ENCODE measurements at places on chromosomes 13 and 19.

DNA sequence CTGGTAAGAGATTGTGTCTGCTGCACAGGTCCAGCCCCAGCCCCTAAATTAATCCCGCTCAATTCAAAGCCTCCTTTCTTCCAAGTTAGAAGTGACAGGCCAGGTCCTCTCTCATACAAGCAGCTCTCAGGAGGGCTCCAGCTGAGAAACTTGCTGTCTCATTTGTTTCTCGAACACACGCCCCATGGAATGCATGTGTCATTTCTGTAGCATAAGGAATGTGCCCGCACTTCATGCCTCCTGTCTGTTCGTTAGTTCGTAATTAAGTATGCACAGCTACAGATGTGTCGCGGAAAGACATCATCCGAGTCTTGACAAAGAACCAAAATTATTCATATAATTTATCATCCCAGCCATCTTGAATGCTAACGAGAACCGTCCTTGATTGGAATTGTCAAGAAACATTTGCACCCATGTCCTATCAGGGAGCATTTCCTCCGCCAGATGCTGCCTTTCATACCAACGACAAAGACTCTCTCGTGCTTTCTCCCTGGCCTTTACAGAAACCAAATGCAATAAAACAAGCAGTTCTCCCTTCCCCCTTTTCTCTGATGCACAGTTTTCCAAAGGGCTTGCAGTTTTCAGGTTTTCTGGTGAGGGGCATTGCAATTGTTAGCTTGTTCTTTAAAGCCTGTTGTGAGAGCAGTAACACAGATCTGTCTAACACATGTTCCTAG is 133.5 kb downstream of the UQCRFS1 start:
- peak; percentile 72 for DNase-seq

- DNase-seq = no peak
These were observed 13.0 kb downstream of the TRIP10 start for GRCh38 chr19:6752256-6753177.

GRCh38 chr19:35106898-35107541 is 8.6 kb upstream of the FXYD3 start:
- DNase-seq = no peak

DNA sequence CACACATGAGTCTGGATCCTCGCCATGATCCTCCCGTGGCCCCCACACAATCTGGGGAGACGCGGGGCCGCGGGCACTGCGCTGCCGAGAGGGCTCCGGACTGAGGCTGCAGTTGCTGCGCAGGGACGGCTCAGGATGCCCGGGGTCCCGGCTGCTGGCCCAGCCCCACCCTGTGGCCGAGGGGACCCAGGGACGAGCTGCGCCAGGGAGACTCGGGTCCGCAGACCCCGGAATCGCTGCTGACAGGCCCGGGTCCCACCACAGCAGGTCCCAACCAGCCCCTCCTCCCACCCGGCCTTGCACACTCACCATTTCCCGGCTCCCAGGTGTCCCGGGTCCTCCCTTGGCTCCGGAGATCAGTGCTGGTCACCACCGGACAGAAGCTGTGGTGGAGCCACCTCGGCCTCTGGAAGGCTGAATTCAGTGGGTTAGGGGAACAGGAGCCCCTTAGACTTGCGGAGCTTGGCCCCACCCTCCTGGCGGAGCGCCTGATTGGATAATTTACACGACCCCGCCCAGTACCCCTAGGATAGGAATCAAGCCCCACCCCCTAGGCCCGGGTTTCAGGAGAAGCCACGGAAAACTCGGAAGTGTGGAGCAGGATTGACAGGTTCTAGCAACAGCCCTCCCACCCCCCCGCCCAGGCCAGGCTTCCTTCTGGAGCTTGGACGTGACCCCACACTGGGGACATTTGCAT is 57.4 kb downstream of the ZNF44 start:
- no peak for DNase-seq

DNA sequence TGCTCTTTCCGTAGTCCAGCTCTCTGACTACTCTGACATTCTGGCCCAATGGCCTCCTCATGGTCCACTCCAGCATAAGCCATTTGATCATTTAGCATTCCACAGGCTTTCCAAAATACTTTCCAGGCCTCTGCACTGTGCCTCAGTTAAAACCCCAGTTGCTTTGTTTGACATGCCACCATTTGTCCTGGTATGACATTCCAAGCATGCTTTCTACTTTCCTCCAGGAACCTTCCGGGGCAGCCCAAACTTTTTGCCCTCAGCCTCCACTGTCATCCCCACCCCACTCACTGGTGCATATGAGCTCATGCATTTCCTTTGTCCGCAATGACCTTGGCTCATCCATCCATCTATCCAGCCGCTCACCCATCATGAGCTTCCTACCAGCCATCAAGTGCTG is 41.8 kb upstream of the WASF3 start:
- DNase-seq = no peak

DNA sequence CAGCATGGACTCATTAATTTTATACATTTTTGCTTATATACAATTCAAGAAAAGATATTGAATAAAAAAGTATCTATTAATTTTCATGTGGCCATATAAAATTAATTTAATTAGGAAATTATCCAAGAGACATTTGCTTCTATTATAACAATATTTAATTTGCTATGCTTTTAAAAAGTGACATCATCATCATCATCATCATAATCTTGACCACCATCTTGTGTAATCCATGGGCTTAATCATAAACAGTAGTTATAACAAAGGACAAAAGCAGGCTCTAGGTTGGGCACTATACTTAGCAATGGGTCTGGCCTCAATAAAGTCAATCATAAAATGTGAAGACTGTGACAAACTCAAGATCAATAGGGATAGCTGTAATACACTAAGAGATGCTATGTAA is 1031.6 kb downstream of the SLITRK1 start:
- no peak for DNase-seq

DNA sequence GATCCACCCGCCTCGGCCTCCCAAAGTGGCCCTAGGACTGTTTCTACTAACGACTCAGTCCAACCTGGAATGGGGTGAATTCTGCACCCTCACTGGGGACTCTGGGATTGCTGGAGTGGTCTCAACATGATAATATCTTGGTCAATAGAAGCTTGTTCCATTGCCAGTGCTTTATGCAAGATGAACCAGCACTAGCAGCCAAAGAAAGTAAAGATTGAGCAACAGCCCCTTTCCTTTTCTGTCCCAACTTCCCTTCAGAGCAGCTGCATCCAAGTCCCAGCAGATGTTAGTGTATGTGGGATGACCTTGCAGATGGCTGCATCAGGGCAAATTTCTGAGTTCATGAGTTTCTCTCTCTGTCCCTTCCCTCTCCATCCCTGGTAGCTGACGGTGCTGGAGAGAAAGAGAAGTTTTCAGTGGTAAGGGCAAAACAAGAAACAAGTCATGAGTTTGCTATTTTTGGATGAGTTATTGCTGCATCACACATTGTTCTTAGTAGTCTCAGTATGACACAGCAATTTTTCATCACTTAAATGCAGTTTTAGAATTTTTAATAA is 183.6 kb upstream of the EDNRB start:
- DNase-seq = peak; percentile 70

- no peak for DNase-seq
These were observed 365.4 kb downstream of the NDFIP2 start for GRCh38 chr13:79846386-79846785.

DNA sequence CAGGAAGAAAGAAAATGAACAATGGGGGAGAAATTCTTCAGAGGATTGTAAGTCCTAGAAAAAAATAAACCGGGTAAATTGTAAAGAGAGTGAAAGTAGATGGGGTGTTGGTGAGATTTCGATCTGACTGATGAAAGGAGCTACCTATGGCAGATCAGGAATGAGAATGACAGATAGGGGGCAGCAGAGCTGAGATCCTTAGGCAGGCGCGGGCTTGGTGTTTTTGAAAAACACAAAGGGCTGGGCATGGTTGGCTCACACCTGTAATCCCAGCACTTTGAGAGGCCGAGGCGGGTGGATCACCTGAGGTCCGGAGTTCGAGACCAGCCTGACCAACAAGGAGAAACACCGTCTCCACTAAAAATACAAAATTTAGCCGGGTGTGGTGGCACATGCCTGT is 1468.6 kb upstream of the SLC10A2 start:
- no peak for DNase-seq

GRCh38 chr13:24223341-24224231 is 63.1 kb downstream of the SPATA13 start:
- DNase-seq = no peak

- no peak for DNase-seq
These were observed 111.3 kb downstream of the SLC7A1 start for GRCh38 chr13:29484236-29484635.

DNA sequence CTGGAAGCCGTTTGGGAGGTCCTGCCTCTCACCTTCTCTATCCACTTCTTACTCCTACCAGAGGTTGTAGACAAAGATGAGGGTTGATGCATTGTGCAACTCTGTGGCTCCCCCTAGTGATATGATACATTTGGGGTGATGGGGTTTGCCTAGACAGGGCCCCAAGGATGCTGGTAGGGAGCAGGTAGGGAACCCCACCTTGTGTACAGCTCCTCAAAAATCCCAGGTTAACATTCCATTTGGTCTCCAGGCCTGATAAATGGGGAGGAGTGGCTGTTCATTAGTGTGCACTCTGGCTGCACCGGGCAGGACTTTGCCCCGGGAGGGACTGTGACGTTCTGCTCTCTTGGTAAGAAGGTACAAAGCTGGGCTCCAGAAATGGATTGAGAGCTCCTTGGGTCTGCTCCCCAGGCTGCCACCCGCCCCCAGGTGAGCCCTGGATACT is 19.2 kb downstream of the SIGLEC8 start:
- no peak for DNase-seq

DNA sequence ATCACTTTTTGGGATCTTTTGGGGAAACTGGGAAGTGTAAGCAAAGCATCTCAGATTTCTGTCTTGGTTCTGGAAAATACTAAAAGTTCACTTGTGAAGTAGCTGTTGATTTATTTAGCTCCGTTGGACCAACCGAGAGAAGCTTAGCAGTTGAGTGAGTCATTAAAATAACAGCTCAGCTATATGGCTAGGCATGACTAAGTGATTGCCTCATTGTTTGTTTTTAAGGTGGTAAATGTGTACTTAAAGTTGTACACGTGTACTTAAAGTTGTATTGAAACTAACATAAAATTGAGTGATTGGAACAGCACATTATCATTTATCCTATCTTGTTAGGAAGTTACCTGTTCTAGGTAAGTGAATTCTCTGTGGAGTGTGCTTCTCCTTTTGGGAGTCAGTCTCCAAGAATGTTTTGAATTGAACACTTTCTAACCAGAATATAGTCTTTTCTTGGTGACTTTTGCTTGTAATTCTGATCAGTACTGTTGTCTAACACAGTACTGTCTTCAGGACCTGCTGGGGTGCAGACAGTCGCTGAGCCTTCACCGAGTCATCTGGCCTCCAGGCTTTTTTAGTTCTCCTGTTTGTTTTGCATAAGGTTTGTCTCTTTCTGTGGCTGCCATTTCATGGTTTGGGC is 2.9 kb upstream of the DCUN1D2 start:
- DNase-seq = peak; percentile 68

DNA sequence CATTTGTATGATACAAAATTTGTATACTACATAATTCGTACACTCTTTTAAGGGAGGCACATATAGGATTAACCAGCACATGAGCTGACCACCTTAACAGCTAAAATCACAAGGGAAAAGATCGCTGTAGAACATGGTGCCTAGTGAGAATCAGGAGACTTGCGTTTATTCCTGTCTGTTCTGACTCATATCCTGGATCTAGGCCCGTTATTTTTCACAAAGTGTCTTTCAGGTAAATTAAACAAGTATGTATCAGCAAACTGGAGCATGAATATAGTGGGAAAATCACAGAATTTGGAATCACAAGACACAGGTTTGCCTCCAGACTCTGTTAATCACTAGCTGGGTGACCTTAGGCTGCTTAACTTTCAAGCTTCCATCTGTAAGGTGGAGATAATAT is 47.5 kb upstream of the ESD start:
- no peak for DNase-seq

DNA sequence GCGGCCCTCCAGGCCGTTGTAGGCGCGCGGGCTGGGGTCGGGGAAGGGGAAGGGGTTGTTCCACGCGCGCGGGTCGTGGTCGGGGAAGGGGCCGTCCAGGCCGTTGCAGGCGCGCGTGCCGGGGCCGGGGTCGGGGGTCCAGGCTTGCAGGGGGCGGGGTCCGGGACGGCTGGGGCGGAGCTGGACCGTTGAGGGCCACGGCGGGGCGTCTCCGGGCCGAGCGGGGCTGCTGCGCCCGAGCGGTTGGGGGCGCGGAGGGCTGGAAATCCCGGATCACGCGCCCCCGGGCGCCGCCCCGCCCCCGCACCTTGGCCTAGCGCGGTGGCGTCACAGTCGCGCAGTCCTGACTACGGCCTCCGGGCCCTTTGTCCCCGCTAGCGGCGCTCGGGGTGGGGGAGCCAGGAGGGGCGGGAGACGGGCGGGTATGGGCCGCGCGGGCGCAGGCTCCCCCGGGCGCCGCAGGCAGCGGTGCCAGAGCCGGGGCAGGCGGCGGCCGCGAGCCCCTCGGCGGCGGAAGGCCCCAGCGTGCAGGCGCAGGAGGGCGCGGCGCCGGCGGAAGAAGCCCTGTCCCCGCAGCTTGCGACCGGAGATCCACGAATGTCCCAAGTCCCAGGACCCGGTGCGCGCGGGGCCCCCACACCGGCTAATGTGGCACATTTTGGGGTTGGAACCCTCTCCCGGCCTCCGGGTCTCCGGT is 665 bp downstream of the GPX4 start:
- DNase-seq = peak; percentile 79

- no peak for DNase-seq
These were observed 39.7 kb upstream of the SOX1 start for GRCh38 chr13:112027250-112027649.

GRCh38 chr19:45472563-45473366 is 5.0 kb downstream of the FOSB start:
- DNase-seq = peak; percentile 24

DNA sequence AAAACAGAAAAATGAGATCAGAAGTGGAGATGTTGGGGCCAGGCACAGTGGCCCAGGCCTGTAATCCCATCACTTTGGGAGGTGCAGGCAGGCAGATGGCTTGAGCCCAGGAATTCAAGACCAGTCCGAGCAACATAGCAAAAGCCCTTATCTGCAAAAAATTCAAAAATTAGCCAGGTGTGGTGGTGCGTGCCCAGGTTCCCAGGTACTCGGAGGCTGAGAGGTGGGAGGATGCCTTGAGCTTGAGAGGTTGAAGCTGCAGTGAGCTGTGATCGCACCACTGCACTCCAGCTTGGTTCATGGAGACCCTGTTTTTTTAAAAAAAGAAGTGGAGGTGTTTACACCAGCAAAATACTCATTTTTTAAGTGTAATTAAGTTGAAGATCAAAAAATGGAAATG is 6.6 kb upstream of the ZFP36 start:
- DNase-seq = no peak

- no peak for DNase-seq
These were observed 5.1 kb downstream of the SSBP4 start for GRCh38 chr19:18424122-18424889.

GRCh38 chr13:44148159-44148914 is 225.3 kb upstream of the SERP2 start:
- DNase-seq = no peak

DNA sequence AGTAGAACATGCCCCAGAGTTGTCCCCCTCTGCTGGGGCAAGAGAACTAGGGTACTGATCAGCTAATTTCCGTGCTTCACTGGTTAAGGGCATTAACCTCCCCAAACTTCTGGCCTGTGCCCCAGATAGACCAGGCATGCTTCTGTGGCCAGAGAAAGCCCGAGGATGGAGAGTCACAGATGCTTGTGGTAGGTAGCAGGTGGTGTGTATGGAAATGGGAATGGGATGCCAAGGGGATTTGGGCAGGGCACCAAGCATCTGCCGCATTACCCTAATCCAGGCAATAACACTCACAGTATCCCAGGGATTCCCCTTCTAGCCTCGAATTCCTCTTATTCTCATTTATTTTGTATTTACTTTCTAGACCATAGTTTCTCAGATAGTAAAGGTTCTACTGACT is 124.8 kb upstream of the KLF12 start:
- DNase-seq = no peak

GRCh38 chr19:2636141-2636896 is 66.2 kb downstream of the GNG7 start:
- DNase-seq = no peak

Data from AG20443 (cell line).